ENCODE measurements at places on chromosomes 11 and 22. TPM values are rescaled to one million over a fixed set of nuclear protein-coding genes. Genes with fewer than 3 reads are reported as not detected.

DNA sequence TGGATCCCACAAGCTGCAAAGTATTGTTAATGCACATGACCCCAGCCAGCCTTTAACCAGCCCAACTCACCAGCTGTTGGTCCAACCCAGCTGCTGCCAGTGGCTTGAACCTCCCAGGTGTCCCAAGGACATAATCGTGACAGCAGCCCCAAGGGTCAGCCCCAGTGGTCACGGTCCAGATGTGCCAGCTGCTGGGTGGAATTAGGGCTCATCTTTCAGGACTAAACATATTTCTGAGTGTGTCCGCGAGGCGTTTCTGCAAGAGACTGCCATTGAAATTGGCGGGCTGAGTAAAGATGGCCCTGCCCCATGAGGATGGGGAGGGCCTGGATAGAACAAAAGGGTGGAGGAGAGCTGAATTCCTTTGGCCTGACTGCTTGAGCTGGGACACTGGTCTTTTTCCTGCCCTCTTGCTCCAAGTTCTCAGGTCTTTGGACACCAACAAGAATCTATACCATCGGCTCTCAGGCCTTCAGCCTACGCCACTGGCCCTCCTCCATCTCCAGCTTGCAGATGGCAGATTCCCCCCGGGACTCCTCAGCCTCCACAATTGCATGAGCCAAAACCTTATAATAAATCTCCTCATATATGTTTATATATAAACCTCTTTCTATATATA, 240.2 kb downstream of the MN1 start:
- no peak for DNase-seq

GRCh38 chr11:75538150-75538942, 12.6 kb upstream of the GDPD5 start:
- no peak for DNase-seq

Gene ZNF215
- total RNA-seq: 7.5 TPM

GRCh38 chr11:64264371-64264852, 13.1 kb downstream of the PLCB3 start:
- no peak for DNase-seq

Gene MMP13
- not detected for total RNA-seq

DNA sequence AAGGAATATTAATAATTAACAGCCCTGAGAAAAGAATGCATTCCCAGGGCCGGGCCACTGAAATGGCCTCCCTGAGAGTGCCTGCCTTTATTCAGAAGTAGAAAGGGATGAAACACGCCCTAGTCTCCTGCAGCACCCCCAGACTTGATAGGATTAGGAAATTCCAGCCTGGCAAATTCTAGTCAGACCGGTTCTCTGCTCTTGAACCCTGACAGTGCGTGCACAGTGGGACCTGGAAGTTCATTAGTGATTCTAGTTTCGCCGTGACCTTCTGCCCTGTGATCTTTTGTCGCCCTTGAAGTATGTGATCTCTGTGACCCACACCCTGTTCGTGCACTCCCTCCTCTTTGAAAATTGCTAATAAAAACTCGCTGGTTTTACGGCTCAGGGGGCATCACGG, 2.1 kb upstream of the GSTP1 start:
- no peak for DNase-seq

- no peak for DNase-seq
These were observed 146.7 kb downstream of the ST3GAL4 start for GRCh38 chr11:126502159-126502558.

GRCh38 chr11:45141631-45142030, 4.8 kb upstream of the PRDM11 start:
- no peak for DNase-seq

Gene SYT9
- not detected for total RNA-seq

GRCh38 chr11:129992161-129992944, 10.3 kb downstream of the PRDM10 start:
- peak; percentile 45 for DNase-seq

Measured in foreskin keratinocyte (primary cell).